8988T (cell line): ENCODE measurements at places on chromosomes 5 and 9.

DNA sequence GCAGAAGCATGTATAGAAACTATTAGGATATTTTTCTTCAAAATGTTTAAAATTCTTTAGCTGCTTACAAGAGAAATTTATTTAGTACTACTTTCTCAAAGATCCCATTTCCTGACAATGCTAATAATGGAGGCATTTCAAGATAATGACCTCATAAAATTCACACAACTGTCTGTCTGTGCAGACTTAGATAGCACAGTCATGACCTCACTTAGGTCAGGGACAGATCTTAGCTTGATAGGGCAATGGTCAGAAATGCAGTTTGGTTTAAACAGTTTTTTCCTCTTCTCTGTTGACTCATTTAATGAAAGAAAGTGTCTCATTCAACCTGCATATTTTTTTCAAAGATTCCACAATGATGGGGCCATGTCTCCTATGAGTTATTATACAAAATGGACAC is 128.4 kb downstream of the GRIA1 start:
- DNase-seq, result no peak

GRCh38 chr5:16842896-16843295 is 93.2 kb downstream of the MYO10 start:
- no peak for DNase-seq

- DNase-seq, result no peak
Observed at GRCh38 chr5:30156156-30156555, 1037.3 kb upstream of the CDH6 start.

DNA sequence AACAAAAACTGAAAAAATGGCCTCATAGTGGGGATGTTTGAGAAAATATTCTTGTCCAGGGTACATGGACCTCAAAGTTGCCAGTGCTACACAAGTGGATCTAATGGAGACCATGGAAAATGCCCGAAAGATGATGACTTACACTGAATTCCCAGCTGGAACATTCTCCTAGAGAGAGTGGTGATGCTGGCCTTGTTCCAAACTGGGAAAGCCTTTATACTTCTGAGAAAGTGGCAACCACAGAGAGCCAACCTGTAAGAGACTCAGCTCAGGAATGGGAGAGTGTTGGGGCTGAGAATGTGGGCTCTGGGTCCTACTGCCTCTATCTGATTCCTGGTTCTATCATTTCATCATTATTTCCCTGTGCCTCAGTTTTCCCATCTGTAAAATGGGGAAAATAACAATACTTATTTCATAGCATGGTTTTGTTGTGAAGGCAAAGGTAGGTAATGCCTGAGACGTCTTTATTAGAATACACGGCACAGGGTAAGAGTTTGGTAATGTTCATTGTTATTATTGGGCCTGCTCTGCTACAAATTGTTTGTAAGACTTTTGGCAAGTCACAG is 229.0 kb upstream of the PANK3 start:
- no peak for DNase-seq

DNA sequence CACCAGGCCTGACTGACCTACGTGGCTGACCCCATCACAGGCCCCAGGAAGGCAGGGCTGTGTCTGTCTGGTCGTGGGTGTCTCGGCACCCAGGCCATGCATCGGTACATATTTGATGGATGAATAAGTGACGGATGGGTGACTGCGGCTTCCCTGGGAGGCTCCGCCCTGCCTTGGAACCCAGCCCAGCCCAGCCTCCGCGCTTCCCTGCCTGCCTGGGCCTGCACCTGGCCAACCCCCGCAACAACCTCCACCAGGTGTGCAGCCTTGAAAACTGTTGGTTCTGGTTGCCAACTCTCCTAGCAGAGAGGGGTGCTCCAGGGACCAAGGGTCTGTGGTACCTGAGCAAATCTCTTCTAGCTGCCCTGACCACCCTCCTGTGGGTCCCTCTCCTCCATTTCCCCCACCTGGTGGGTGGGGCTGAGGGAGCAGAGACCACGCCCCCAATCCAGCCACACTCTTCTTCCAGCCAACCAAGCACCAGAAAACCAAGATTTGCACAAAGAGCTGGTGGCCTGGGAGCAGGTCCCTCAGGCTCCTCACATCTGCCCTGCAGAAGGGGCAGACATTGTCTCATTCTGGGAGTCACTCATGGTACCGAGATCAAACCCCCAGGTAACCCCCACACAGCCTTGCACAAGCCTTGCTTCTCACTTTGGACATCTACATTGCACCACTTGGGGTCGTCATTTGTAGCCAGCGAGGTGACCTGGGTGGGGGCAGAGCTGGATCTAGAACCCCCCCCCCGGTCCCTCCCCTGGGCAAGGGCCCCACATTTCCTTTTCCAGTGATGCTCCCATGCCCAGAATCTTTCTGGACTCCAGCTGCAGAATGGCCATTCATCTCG is 100.6 kb upstream of the IER5L start:
- peak; percentile 94 for DNase-seq

GRCh38 chr5:158175934-158176481 is 317.1 kb upstream of the CLINT1 start:
- no peak for DNase-seq

GRCh38 chr9:90900130-90900529 is 98.5 kb downstream of the SYK start:
- DNase-seq, result no peak
